Peyer's patch (tissue), 4 donors: ENCODE measurements at places on chromosomes 2 and 18.

- H3K4me1 ChIP-seq = peaks cover 5% of the 10 kb centered on the region
- no peak overlapping the region for H3K4me3 ChIP-seq
- H3K27me3 ChIP-seq = no peaks in the 10 kb centered on the region
These were observed 148.0 kb downstream of the FAM210A start for GRCh38 chr18:13578400-13578799.

DNA sequence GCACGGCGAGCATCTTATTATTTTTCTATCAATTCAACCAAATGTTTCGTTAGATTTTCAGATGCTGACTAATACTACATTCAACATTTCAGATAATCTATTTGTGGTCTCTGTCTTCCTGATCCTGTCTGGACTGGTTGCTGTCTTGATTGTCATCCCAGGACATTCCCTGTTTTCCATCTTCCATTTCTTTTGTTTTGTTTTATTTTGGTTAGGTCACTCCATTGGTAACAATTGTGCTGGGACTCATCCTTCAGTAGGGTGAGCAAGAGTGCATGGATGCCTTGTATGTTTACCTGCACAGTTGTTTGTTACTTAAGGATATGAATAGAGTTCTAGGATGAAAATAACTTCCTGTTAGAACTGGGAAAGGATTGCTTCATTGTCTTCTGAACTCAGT is 55.9 kb upstream of the ACYP2 start:
- no peak for DNase-seq
- H3K27me3 ChIP-seq = no peaks in the 10 kb centered on the region
- H3K4me1 ChIP-seq = no peaks in the 10 kb centered on the region
- H3K4me3 ChIP-seq = no peak overlapping the region

DNA sequence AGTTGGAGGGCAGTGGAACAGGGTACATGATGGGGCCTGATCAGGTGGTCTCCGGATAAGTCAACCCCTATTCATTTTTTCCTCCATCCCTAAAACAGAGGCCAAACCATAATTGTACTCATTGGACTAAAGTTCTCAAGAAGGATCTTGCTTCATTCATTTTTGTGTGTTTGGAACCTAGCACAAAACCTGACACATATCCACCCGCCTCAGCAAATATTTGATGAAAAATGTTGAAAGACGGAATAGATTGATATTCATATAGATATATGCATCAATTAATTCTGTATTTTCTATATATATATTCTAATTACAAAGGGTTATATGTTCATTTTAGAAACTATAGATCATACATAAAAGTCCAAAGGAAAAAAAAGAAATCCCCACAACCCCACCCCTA is 21.9 kb downstream of the SLC4A1AP start:
- no peak overlapping the region for H3K4me3 ChIP-seq
- no peaks in the 10 kb centered on the region for H3K4me1 ChIP-seq
- H3K27ac ChIP-seq = no peak overlapping the region
- no peak for DNase-seq
- no peaks in the 10 kb centered on the region for H3K27me3 ChIP-seq

GRCh38 chr2:179020156-179020750 is 29.7 kb downstream of the CCDC141 start:
- H3K4me1 ChIP-seq = no peaks in the 10 kb centered on the region
- no peak overlapping the region for H3K27ac ChIP-seq
- no peaks in the 10 kb centered on the region for H3K27me3 ChIP-seq
- no peaks in the 10 kb centered on the region for H3K36me3 ChIP-seq

DNA sequence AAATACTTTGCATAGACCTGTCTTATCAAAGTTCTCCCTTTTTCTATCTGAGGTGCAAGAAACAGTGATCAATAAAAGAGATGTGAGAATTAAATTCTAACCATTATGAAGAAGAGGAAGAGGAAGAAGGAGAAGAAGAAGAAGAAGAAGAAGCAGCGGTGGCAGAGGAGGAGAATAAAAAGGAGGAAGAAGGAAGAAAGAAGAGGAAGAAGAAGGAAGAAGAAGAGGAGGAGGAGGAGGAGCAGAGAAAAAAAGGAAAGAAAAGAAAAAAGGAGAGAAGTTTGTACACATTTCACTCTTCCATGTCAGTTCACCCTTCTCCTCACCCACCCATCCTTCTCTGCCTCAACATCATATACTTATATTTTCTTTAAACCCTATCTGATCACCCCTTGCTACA is 68.4 kb downstream of the METTL4 start:
- no peak overlapping the region for H3K4me3 ChIP-seq
- H3K36me3 ChIP-seq = no peaks in the 10 kb centered on the region
- H3K4me1 ChIP-seq = no peaks in the 10 kb centered on the region
- no peaks in the 10 kb centered on the region for H3K27me3 ChIP-seq
- H3K27ac ChIP-seq = no peak overlapping the region

DNA sequence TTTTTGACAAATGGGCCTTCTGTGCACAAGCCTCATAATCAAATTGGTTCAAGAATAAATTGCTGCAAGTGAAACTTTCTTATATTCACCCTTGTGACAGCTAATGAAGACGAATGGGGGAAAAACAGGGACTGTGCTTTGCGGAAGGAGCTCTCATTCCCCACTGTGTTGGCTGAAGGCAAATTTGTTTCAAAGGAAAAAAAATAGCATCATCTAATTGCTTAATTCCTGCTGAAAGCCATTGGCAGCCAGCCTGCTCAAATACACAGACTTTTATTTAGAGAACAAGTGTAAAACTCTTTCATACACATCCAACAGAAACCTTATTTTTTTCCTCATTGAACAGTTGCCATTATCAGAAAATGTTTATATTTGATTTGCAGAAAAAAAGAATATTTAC is 172.3 kb downstream of the ARL6IP6 start:
- H3K27ac ChIP-seq = no peak overlapping the region
- DNase-seq = no peak
- H3K4me3 ChIP-seq = no peak overlapping the region
- no peaks in the 10 kb centered on the region for H3K4me1 ChIP-seq
- no peaks in the 10 kb centered on the region for H3K27me3 ChIP-seq

DNA sequence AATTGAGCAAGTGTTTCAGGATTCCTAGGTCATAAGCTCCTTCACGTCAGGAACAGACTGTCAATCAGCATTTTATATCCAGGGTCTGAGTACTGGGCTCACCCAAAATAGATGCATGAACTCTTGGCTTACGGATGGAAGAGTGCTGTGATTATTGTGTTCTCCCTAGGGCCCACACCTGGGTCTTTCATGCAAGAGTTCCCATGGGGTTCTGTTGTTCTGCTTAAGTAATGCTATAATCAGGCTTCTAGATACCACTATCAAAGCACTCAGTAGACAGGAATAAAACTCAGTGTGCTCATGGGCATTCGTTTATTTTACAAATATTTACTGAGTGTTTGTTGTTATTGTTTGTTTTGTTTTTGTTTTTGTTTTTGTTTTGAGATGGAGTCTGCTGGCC is 46.4 kb upstream of the PMAIP1 start:
- no peak for DNase-seq
- H3K27ac ChIP-seq = no peak overlapping the region

DNA sequence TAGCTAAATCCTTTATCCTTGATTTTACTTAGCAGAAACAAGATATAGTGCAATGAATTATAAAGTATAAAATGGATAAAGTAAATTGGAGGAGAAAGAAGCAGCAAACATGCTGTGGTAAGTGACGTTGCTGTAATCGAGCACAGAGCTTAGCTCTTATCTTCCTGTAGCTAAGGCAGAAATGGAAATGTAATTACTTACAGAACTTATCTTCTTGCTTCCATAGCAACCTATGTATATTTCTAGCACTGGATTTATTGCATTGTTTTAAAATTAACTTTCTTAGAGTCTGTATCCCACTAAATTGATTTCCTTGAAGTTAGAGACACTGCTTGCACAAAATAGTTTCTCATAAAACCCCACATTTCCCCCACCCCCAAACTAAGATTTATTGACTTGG is 130.6 kb upstream of the MC4R start:
- H3K4me1 ChIP-seq = no peaks in the 10 kb centered on the region

- H3K27ac ChIP-seq = no peak overlapping the region
- H3K27me3 ChIP-seq = no peaks in the 10 kb centered on the region
- no peaks in the 10 kb centered on the region for H3K4me1 ChIP-seq
- no peak for DNase-seq
- no peaks in the 10 kb centered on the region for H3K36me3 ChIP-seq
These were observed 142.0 kb upstream of the APCDD1 start for GRCh38 chr18:10312326-10313015.

- DNase-seq = no peak
- H3K36me3 ChIP-seq = no peaks in the 10 kb centered on the region
- H3K4me1 ChIP-seq = no peaks in the 10 kb centered on the region
- no peak overlapping the region for H3K4me3 ChIP-seq
- H3K27ac ChIP-seq = no peak overlapping the region
- no peaks in the 10 kb centered on the region for H3K27me3 ChIP-seq
These were observed 665.6 kb upstream of the KLHL29 start for GRCh38 chr2:22719396-22719795.

DNA sequence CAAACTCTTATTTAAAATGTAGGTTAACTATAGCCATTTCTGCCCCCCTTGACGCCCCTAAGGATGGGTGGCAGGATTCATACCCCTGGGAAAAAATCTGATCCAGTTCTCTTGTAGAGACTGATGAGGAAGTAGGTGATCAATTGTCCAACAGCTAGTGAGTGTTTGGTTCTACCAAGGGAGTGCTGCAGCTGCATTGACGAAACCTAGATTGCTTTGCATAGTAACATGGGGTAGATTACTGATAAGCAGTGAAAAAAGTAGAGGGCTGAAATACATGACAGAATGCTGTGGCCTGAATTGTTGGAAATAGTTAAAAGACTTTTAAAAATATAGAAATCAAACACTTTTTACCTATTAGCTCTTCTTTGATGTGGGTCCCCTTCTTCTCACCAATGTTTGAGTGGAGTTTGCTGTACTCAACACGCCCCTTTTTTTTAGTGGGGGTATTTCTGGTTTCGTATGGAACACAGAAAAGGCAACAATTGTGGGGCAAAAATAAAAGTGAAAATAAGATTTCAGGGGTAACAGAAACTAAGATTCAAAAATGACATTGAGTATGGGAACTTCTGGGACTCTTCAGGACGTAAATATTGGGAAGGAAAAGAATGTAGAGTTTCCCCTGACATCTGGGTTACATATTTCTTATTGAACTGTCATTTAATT is 66.2 kb downstream of the MAIP1 start:
- no peak overlapping the region for H3K4me3 ChIP-seq
- no peaks in the 10 kb centered on the region for H3K27me3 ChIP-seq
- no peak for DNase-seq
- H3K36me3 ChIP-seq = no peaks in the 10 kb centered on the region
- H3K4me1 ChIP-seq = no peaks in the 10 kb centered on the region

GRCh38 chr2:96914332-96914731 is 44.5 kb upstream of the SEMA4C start:
- H3K4me3 ChIP-seq = no peak overlapping the region
- no peak overlapping the region for H3K27ac ChIP-seq
- DNase-seq = no peak
- H3K4me1 ChIP-seq = no peaks in the 10 kb centered on the region

DNA sequence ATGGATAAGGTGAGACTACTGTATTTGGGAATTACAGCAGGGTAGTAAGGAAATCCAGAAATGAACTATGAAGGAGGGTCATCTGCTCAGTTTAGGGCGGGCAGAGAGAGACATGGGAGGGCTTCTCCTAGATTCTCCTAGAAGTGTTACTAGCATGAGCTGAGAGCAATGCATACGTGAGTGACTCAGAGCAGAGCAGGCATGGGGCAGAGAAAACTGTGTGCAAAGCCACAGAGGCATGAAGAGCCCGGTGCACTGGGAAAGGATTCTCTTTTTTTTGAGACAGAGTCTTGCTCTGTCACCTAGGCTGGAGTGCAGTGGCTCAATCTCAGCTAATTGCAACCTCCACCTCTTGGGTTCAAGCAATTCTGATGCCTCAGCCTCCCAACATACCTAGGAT is 116.2 kb downstream of the SOCS6 start:
- H3K4me3 ChIP-seq = no peak overlapping the region

DNA sequence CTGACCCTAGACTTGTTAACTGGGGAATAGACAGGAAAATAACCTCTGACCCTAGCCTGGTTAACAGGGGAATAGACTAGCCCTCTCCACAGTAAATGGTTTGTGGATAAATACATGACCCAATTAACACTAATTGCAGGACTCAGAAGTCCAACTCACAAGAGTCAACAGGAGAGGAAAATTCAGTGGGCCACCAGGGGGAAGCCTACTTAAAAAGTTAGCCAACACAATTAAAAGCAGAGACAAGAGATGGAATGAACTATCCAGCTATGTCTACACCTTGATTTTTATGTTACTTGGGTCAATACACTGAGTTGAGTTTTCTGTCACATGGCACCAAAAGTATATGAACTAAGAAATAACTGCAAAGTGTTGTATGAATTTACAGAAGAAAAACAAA is 158.8 kb upstream of the SLC39A10 start:
- H3K4me3 ChIP-seq = no peak overlapping the region
- no peaks in the 10 kb centered on the region for H3K27me3 ChIP-seq
- no peak overlapping the region for H3K27ac ChIP-seq
- no peaks in the 10 kb centered on the region for H3K36me3 ChIP-seq
- no peak for DNase-seq

GRCh38 chr2:235513984-235514626 is 20.3 kb downstream of the AGAP1 start:
- H3K36me3 ChIP-seq = no peaks in the 10 kb centered on the region
- no peak for DNase-seq
- no peaks in the 10 kb centered on the region for H3K4me1 ChIP-seq
- H3K27ac ChIP-seq = peak overlapping the region; percentile 88
- H3K27me3 ChIP-seq = no peaks in the 10 kb centered on the region

DNA sequence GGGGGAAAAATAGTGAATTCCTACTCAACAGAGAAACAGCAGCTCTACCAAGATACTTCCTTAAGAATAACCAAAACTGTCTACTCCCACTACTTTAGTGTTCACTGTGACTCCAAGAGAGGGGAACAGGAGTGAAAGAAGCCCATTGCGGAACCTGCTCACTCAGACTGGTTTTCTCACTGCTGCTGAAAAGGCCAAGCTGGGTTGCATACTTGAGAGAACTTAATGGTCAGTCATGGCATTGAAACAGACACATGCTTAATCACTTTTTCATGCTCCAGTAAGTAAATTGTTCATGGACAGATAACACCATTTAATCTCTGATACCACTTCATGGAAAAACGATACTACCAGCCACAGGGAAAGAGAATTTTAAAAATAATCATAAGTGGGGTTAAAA is 35.7 kb upstream of the SLC8A1 start:
- H3K4me3 ChIP-seq = no peak overlapping the region
- H3K27ac ChIP-seq = no peak overlapping the region
- H3K36me3 ChIP-seq = no peaks in the 10 kb centered on the region
- DNase-seq = no peak
- H3K27me3 ChIP-seq = no peaks in the 10 kb centered on the region
- no peaks in the 10 kb centered on the region for H3K4me1 ChIP-seq

GRCh38 chr2:27809761-27810241 is 38.3 kb downstream of the MRPL33 start:
- no peak for DNase-seq
- no peaks in the 10 kb centered on the region for H3K27me3 ChIP-seq
- H3K4me3 ChIP-seq = no peak overlapping the region
- no peak overlapping the region for H3K27ac ChIP-seq

- no peak overlapping the region for H3K27ac ChIP-seq
- H3K4me1 ChIP-seq = no peaks in the 10 kb centered on the region
- no peak for DNase-seq
- H3K4me3 ChIP-seq = no peak overlapping the region
- no peaks in the 10 kb centered on the region for H3K27me3 ChIP-seq
These were observed 26.7 kb downstream of the STARD6 start for GRCh38 chr18:54330768-54331548.

GRCh38 chr2:9741110-9741509 is 102.2 kb upstream of the TAF1B start:
- H3K27ac ChIP-seq = no peak overlapping the region
- H3K4me1 ChIP-seq = peaks cover 4% of the 10 kb centered on the region
- no peaks in the 10 kb centered on the region for H3K27me3 ChIP-seq
- DNase-seq = no peak

GRCh38 chr18:35502052-35502451 is 4.3 kb upstream of the INO80C start:
- H3K4me3 ChIP-seq = no peak overlapping the region
- no peak overlapping the region for H3K27ac ChIP-seq
- no peaks in the 10 kb centered on the region for H3K27me3 ChIP-seq
- no peaks in the 10 kb centered on the region for H3K4me1 ChIP-seq
